ENCODE measurements at places on chromosomes 11 and 22.

DNA sequence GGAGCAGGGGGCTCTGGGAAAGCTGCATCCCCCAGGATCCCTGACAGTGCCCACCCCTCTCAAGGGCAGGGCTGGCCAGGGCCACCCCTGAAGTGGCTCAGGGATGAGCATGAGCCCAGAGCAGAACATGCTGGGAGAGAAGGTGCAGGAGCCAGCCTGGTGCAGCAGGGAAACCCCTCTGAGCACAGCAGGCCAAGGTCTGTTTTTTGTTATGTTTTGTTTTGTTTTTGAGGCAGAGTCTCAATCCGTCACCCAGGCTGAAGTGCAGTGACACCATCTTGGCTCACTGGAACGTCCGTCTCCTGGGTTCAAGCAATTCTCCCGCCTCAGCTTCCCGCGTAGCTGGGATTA lies 792 bp upstream of the SBF1 start:
- DNase-seq: no peak

DNA sequence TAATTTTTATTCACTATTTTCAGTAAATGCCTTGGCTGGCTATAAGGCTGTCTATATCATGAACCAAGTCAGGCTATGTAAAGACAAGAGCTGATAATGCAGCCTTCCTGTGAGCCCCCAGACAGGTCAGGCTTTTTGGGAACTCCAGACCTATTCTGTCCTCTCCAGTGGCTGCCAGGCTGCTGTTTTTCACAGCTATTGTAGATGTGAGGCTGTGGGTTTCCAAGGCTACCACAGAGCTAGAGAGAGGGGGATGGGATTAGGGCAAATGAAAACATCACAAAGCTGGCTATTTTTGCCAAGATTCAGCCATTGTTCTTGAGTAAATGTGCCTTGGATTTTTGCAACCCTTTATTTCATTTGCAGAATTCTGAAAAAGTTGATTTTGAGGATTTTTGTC lies 55.7 kb upstream of the SORL1-AS1 start:
- no peak for DNase-seq

DNA sequence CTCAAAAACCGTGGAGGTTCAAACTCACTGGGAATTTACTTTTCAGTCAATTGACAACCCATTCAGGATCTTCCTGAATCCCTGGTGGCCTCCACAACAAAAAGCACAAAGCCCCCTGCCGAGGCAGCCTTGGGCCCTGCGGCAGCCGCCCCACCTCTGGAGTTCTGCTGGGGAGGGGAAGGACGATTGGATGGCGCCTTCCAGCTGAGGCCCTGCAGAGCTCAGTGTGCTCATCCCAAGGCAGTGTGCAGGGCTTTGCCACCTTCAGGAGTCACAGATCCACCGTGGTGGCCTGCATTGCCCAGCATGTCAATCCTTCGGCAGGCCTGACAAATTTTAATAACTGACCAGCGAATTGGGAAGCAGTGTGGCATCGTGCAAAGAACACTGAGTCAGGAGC lies 7.4 kb downstream of the ZFTA start:
- DNase-seq: no peak

DNA sequence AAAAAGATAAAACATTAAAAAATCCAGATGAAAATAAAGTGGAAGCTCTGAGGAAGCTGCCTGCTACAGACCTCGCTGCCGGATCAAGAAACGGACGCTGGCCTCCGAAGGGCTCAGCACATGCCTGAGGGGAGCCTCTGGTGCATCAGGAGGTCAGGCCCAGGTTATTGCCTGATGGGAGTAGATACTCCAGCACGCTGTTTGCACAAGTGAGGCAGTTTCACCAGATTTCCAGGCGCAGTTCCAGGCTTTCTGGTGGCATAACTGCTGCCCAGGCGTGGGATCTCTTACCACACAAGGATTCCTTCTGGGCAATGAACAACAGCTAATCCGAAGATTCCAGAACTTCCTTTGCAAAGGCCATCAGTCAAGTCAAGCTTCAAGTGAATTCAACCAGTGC lies 154.2 kb downstream of the MPPED1 start:
- no peak for DNase-seq

GRCh38 chr11:119169282-119169719 lies 776 bp downstream of the NLRX1 start:
- DNase-seq: no peak

GRCh38 chr22:38401336-38402084 lies 53.5 kb downstream of the KCNJ4 start:
- DNase-seq: no peak

DNA sequence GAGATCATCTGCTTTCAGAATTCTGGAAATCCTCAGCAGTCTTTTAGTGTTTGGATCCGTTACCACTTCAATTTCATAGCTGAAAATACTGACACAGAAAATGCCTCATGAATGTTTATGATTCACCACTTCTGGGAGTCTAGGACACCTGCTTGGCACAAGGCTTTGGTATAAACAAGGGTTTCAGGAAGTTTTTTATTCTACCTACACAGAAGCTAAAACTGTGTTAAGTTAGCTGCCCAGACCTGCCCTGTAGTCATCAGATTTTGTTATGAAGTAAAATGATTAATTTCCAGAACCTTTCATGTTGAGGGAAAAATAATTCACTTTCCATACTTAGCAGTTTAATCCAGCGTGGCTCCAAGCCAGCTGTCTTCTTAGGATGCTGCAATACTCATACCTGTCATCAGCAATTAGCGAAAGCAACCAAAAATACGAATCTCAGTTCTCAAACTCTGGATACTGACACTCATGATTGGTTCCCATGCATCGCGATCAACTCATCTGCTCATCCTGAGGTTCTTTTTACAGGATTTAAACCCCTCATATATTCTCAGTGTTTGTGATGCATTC lies 458.5 kb upstream of the CCDC90B start:
- DNase-seq: no peak
